Smooth muscle cell of the coronary artery (primary cell): ENCODE measurements at places on chromosomes 7 and 10. TPM values are rescaled to one million over a fixed set of nuclear protein-coding genes. Genes with fewer than 3 reads are reported as not detected.

The MACROH2A2 gene
- total RNA-seq: 4.2 and 11.3 TPM in 2 replicates

The GPR146 gene
- total RNA-seq: 1.3 and 6.8 TPM in 2 replicates

The GRID1 gene
- total RNA-seq: under 0.01 TPM in 1 of 2 replicates, not detected in the other

The LIPN gene
- total RNA-seq: not detected in 2 replicates
